ENCODE measurements at places on chromosomes 2 and 18.

GRCh38 chr2:61988462-61989366, 83.2 kb downstream of the COMMD1 start:
- no peak for DNase-seq

- no peak for DNase-seq
Observed at GRCh38 chr2:148824190-148824589, 50.8 kb upstream of the KIF5C start.

DNA sequence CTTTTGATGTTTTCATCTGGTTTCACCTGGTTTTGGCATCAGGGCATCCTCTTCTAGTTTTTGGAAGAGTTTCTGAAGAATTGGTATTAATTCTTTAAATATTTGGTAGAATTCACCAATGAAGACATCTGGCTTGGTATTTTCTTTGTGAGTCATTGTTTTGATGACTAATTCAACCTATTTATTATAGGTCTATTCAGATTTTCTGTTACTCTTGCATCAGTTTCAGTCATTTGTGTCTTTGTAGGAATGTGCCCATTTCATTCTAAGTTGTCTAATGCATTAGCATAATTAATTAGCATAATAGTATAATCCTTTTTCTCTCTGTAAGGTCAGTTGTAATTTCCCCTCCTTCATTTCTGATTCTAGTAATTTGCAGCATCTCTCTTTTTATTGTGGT, 8.0 kb downstream of the GNLY start:
- DNase-seq = no peak

DNA sequence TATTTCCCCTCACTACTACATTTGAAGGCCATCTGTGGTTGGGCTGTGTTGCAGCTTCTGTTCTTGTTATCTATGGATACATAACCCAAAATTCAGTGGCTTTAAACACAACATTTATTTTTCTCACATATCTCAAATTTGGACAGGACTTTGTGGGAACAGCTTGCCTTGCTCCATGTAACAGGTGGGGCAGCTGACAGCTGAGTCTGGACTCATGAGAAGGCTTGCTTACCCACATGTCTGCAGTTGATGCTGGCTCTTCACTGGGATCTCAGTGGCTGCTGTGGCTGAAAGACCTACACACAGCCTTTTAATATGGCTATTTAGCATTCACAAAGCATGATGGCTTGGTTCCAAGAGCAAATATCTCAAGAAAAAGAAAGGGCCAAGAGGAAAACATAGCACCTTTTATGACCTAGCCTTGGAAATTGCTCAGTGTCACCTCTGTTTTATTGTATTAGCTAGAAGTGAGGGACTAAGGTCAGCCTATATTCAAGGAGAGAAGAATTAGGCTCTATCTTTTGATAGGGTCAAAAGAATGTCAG, 296.8 kb upstream of the ZNF521 start:
- DNase-seq = no peak

GRCh38 chr2:239463541-239464165, 62.8 kb upstream of the HDAC4 start:
- peak; percentile 54 for DNase-seq
